ENCODE measurements at places on chromosomes 7 and 10.

DNA sequence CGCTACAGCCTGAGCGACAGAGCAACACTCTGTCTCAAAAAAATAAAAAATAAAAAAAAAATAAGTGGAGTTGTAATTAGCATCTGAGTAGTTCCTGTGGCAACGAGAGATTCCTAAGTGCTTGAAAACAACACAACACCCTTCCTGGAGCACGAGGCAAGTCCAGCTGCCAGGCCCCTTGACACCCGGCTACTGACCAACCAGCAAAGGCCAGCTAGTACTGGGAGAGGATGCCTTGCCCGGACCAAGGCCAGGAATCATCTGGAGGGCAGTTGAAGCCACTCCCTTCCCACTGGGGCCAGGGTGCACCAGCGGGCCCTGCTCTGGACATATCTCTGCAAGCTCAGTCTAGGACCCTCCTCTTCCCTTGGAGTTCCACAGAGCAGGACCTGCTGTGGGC lies 536 bp downstream of the C10orf105 start:
- no peak for DNase-seq

- no peak for DNase-seq
Observed at GRCh38 chr7:36911788-36912187, 187.5 kb upstream of the AOAH start.

DNA sequence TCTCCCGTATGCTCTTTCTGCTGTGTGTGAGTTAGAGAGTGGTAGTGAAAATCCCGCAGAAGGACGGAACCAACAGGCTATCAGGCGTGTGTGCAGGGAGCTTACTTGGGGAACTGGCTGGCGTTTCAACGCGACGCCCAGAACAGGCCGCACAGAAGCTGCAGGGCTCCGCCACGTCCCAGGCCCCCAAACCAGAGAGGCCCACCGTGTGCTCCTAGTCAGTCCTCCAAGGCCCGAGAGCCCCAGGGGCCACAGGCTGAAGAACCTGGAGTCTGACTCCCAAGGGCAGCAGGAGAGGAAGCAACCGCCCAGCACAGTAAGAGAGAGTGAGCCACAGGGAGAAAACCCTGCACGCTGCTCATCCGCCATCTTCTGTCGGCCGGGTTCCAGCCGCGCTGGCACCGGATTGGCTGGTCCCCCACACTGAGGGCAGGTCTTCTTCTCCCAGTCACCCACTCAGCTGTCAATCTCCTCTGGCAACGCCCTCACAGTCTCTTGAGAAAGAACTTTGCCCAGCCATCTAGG lies 730.6 kb upstream of the VSTM2A start:
- DNase-seq: peak; percentile 95

GRCh38 chr10:27481486-27481885 lies 22.6 kb upstream of the RAB18 start:
- DNase-seq: no peak

GRCh38 chr7:150322114-150322832 lies 882 bp upstream of the LRRC61 start:
- no peak for DNase-seq

Data from Daoy (cell line).